ENCODE measurements at places on chromosomes 6 and 20. TPM values are rescaled to one million over a fixed set of nuclear protein-coding genes. Genes with fewer than 3 reads are reported as not detected.

DNA sequence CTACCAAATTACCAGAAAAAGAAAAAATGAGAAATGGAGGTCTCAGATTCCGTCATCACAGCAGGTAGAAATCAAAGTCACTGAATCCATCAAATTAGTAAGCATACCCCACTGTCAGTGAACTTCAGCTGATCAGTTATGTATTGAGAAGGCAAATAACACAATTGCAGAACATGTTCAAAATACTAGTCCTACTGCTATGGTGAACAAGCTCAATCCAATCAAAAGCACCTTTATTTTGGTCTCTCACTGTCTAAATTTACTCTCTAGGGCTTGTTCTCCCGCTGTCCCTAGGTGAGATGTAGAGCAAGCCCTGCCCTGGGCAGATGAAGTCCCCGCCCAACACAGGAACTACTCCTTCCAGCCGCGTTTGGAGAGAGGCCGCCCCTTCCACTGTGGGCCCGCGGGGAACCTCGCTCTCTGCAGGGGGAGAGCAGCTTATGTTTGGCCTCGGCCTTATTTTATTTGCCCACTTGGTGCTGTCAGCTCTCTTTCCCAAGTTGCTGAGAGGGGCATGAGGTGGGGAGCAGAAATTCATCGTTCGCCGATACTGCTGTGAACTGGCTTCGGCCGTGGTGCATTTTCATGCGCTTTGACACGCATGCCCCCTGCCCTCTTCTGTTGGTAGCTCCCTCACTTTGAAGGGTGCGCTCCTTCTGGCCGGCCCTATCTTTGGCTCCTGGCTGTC lies 14.3 kb upstream of the MAP1LC3A start:
- no peak overlapping the region for H3K27ac ChIP-seq
- H3K36me3 ChIP-seq, result peaks cover 24% of the 10 kb centered on the region
- H3K27me3 ChIP-seq, result no peaks in the 10 kb centered on the region

- H3K36me3 ChIP-seq, result no peaks in the 10 kb centered on the region
- no peaks in the 10 kb centered on the region for H3K27me3 ChIP-seq
- H3K4me3 ChIP-seq, result no peak overlapping the region
- no peak overlapping the region for H3K27ac ChIP-seq
These were observed 176.9 kb upstream of the PRND start for GRCh38 chr20:4544765-4545164.

- no peaks in the 10 kb centered on the region for H3K36me3 ChIP-seq
- no peak for DNase-seq
- no peaks in the 10 kb centered on the region for H3K4me1 ChIP-seq
- no peak overlapping the region for H3K4me3 ChIP-seq
- H3K27me3 ChIP-seq, result no peaks in the 10 kb centered on the region
- H3K27ac ChIP-seq, result no peak overlapping the region
These were observed 1.2 kb upstream of the FABP7 start for GRCh38 chr6:122778302-122778701.

DNA sequence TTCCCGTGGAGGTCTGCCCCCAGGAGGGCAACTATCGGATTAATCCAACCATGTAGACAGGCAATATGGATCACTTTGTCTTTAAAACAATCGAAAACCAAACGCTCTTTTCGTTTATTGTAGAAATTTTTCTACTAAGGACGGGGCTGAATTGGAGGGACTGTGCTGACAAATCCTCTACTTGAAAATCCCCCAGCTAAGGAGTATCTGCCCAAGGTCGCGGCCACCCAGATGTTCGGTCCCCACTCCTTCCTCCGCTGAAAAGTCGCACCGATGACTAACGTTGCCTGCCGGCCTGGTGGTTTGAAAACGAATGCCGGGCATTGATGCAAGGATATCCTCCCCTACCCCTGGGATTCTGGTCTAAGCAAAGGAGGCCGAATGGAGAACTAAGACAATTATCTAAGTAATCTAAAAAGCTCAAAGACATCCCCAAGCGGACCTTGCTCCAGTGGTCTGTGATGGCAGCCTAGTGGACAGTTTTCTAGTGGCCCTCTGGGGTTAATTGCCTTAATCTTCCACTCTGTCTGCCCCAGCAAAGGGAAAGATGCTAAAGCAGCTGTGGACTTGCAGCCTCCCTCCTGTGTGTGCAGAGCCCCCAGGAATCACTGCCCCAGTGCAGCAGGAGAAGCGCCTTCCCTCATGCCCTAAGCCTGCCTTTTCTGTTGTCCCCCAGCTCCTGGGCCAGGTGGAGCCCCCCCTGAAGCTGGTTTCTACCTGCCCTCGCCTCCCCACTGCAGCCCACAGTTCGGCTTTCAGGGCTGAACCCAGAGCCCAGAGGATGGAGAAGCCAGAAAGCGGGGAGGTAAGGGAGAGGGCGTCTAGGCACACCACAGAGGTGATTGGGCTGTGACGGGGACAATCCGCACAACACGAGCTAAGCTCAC lies 3.6 kb upstream of the FOXC1 start:
- no peak overlapping the region for H3K4me3 ChIP-seq
- H3K27ac ChIP-seq, result no peak overlapping the region
- peaks cover 83% of the 10 kb centered on the region for H3K27me3 ChIP-seq
- DNase-seq, result peak; percentile 65
- peaks cover 46% of the 10 kb centered on the region for H3K4me1 ChIP-seq

DNA sequence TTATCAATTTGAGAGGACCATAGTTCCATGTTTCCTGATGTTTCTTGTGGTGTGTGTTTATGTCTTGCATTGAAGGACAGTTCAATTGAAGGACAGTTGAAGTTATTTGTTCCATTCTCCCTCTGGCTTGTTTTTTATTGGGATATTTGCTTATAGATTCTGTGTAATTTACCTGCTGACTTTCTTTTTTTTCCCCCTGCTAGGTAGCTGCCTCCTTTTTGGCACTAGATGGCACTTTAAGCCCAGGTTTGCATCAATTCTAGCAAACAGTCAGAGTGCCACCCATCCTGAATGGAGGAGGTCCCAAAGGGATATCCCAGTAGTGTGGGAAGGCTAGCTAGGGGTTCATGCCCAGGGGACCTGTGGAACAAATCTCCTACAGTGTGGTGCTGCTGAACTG lies 78.1 kb downstream of the CFAP61 start:
- no peaks in the 10 kb centered on the region for H3K36me3 ChIP-seq
- H3K27me3 ChIP-seq, result no peaks in the 10 kb centered on the region
- H3K27ac ChIP-seq, result no peak overlapping the region
- no peak overlapping the region for H3K4me3 ChIP-seq

DNA sequence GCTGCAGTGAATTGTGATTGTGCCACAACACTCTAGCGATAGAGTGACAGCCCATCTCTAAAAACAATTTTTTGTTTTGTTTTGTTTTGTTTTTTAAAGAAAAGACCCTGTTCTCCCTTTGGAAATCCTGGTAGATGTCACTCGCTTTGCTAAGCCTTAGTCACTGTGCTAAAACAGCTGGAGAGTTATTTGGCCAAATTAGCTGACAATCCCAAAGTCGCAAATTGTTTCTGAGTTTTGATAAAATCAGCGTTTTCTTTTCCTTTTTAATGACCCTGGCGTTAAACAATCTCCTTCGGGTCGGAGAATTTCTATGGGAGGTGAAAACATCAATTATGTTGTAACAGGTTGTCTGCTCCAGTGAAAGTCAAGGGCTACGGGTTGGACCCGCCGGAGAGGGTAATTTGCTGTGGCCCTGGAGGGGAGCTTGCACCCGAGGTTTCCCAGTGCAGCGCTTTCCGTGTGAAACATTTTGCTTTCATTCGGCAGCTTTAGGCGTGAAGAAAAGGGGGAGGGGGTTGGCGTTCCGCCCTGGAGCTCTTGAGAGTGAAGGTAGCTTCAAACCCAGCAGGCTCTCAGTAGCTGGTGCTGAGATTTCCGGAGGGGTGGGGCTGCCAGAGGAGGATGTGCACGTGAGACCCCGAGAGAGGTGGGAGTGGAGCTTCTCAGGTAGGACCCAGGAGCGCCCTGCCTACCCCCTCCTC lies 296.6 kb downstream of the PHACTR1 start:
- H3K27me3 ChIP-seq, result peaks cover 62% of the 10 kb centered on the region
- peak overlapping the region; percentile 48 for H3K4me3 ChIP-seq
- DNase-seq, result no peak
- no peak overlapping the region for H3K27ac ChIP-seq
- H3K4me1 ChIP-seq, result no peaks in the 10 kb centered on the region
- H3K36me3 ChIP-seq, result no peaks in the 10 kb centered on the region

DNA sequence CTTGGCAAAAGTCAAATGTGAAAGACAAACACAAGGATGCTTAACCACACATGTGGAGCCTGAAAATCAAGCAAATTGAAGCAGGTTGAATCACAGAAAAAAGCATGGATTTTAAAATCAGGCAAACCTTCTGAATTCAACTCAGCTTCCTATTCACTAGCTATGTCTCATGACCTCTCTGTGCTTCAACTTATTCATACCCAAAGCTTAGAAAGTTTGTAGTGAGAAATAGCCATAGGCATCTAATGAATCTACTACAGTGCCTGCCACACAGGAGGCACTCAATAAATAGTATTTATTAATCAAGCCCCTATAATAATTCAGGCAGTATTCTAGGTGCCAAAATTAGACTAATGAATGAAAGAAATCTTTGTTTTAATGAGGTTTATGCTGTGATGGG lies 112.2 kb upstream of the TNFAIP3 start:
- no peaks in the 10 kb centered on the region for H3K36me3 ChIP-seq
- H3K27me3 ChIP-seq, result no peaks in the 10 kb centered on the region
- no peak overlapping the region for H3K27ac ChIP-seq
- H3K4me3 ChIP-seq, result no peak overlapping the region
- no peak for DNase-seq

- H3K36me3 ChIP-seq, result no peaks in the 10 kb centered on the region
- H3K4me3 ChIP-seq, result no peak overlapping the region
- no peak for DNase-seq
- no peaks in the 10 kb centered on the region for H3K4me1 ChIP-seq
- no peak overlapping the region for H3K27ac ChIP-seq
- H3K27me3 ChIP-seq, result no peaks in the 10 kb centered on the region
These were observed 38.4 kb downstream of the ALDH8A1 start for GRCh38 chr6:134911547-134911946.

DNA sequence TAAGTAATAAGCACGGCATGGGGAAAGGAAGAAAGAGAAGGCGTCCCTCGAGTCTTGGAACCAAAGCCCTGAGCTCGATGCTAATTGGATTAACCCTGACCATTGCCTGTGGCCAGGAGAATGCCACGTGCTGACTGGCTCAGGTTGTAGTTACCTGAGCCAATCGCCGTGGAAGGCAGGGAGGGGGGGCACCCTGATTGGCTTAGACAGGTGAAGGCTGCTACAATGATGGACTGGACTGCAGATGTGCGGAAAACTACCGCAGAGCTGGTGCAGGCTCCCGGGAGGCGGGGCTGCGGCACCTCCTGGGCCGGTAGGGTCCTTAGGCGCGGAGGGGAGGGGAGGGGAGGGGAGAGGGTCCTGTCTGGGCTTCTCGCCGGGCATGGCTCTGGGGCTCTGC lies 121.3 kb downstream of the TFAP2C start:
- no peak overlapping the region for H3K4me3 ChIP-seq
- no peak for DNase-seq
- H3K27ac ChIP-seq, result no peak overlapping the region
- no peaks in the 10 kb centered on the region for H3K27me3 ChIP-seq
- H3K36me3 ChIP-seq, result no peaks in the 10 kb centered on the region

GRCh38 chr20:20251836-20252235 lies 116.1 kb upstream of the INSM1 start:
- no peaks in the 10 kb centered on the region for H3K4me1 ChIP-seq
- no peaks in the 10 kb centered on the region for H3K36me3 ChIP-seq
- H3K27ac ChIP-seq, result no peak overlapping the region
- no peak for DNase-seq
- H3K27me3 ChIP-seq, result no peaks in the 10 kb centered on the region

DNA sequence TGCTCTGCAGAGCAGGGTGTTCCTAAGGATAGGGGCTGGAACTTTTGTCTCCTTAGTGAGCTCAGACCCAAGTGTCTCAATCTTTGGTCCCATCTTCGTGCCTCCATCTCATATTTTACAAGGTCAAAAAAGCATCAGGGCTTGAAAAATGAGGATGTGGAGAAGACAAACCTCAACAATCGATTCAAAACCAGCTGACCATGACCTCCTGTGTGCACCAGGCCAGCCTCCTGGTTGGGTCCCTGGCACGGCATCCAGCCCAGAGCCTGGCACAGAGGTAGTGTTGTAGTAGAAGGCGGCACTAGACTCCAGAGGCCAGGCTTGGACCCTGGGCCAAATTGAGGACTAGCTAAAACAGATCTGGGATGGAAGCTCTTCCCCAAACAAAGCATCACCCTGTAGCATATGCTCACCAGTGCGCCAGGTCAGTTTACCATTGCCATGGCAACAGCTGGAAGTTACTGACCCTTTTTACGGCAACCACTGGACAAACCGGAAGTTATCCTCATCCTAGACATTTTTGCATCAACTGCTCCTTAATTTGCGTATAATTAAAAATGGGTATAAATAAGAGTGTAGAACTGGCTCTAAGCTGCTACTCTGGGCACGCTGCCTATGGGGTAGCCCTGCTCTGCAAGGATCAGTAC lies 69.3 kb upstream of the BLCAP start:
- H3K4me3 ChIP-seq, result no peak overlapping the region
- no peaks in the 10 kb centered on the region for H3K36me3 ChIP-seq
- H3K27me3 ChIP-seq, result peaks cover 8% of the 10 kb centered on the region
- no peaks in the 10 kb centered on the region for H3K4me1 ChIP-seq
- DNase-seq, result no peak
- H3K27ac ChIP-seq, result no peak overlapping the region

DNA sequence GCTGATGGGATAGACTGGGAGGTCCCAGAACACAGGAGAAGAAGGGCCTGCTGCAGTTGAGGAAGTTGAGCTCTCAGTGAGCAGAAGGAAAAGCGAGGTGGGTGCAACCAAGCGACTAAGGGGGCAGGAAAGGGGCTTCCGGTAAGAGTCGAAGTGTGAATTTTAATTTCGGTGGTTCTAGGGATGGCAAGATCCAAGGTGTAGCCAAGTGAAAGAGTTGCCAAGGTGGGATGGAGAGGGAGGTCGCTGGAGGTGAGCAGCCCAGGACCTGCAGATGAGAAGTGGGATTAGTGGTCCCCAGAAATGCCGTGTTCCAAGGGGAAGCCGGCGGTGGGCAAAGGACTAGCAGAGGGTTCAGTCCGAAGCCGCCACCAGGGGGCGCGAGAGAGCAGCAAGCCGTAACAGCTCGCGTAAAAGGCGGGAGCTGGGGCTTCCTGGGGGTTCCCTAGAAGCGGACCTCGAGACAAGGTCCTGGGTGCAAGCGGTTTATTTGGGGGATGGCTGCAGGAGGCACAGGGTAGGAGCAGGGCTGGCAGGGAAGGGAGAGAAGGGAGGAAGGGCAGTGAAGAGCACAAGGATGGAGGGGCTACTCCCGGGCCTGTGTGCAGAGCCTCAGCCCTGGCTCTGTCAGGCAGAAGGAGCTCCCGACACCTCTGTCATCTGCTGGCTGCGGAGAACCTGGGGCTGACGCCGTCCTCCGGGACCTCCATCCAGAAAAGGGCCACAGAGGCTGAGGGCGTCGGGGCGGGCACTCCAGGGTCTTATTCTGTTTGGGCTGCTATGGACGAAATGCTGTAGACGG lies 103.6 kb downstream of the PAX1 start:
- H3K4me3 ChIP-seq, result no peak overlapping the region
- no peak for DNase-seq
- H3K27me3 ChIP-seq, result no peaks in the 10 kb centered on the region
- H3K4me1 ChIP-seq, result peaks cover 17% of the 10 kb centered on the region
- H3K36me3 ChIP-seq, result no peaks in the 10 kb centered on the region
- no peak overlapping the region for H3K27ac ChIP-seq

The HLA-DQB2 gene
- total RNA-seq, result 1.1 TPM

The ENPP5 gene
- 0.49 TPM for total RNA-seq

The CAP2 gene
- total RNA-seq, result 57.6 TPM

The SLC17A1 gene
- not detected for total RNA-seq

The KCNK17 gene
- not detected for total RNA-seq

The HLA-DQB1 gene
- total RNA-seq, result 3.5 TPM

The ZNF165 gene
- 0.28 TPM for total RNA-seq

The HSD17B8 gene
- total RNA-seq, result 19.0 TPM

The DLL1 gene
- total RNA-seq, result 5.5 TPM

The ECT2L gene
- not detected for total RNA-seq
